ENCODE measurements at places on chromosomes 3 and 15.
A peak's percentile ranks its signal among the peaks of the same experiment; 100 is the strongest.

- no peak for DNase-seq
Observed at GRCh38 chr3:196198771-196199753, 12.1 kb downstream of the ZDHHC19 start.

- peak; percentile 69 for DNase-seq
Observed at GRCh38 chr15:76150971-76151598, 91.3 kb downstream of the TMEM266 start.

DNA sequence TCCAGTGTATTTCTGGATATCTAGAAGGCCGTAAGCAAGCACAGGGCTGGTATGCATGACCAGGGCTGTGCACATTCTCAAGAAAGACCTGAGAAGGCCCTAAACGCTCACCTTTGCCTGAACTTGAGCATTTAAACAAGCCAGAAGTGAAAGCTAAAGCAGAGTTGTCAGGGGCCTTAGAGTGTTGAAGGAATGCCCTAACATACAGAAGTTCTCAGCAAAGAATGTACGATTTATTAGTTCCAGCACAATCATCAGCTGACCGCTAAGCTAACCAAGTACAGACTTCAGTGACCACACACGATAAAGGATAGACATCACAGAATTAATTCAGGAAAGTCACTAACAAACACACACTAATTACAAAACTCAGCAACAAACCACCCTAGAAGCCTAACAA is 8.7 kb downstream of the HLTF start:
- no peak for DNase-seq

GRCh38 chr3:47193871-47194859 is 30.3 kb upstream of the SETD2 start:
- no peak for DNase-seq

DNA sequence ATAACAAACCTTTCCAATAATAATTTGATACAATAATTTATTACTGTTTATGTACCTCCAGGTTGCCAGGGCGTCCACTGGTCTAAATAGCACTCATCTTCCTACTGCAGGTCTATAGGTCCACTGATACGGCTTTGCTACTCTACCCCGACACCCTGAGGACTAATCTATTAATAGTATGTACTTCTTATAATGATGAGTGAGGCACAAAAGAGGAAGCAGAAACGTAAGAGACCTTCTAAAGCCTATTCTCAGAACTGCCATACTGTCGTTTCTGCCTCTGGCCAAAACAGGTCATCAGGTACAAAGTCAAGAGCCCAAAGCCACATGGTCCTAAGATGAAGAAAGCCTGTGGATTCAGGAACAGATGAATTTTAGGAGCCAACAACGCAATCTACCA is 163.2 kb upstream of the GRM7 start:
- DNase-seq, result no peak

DNA sequence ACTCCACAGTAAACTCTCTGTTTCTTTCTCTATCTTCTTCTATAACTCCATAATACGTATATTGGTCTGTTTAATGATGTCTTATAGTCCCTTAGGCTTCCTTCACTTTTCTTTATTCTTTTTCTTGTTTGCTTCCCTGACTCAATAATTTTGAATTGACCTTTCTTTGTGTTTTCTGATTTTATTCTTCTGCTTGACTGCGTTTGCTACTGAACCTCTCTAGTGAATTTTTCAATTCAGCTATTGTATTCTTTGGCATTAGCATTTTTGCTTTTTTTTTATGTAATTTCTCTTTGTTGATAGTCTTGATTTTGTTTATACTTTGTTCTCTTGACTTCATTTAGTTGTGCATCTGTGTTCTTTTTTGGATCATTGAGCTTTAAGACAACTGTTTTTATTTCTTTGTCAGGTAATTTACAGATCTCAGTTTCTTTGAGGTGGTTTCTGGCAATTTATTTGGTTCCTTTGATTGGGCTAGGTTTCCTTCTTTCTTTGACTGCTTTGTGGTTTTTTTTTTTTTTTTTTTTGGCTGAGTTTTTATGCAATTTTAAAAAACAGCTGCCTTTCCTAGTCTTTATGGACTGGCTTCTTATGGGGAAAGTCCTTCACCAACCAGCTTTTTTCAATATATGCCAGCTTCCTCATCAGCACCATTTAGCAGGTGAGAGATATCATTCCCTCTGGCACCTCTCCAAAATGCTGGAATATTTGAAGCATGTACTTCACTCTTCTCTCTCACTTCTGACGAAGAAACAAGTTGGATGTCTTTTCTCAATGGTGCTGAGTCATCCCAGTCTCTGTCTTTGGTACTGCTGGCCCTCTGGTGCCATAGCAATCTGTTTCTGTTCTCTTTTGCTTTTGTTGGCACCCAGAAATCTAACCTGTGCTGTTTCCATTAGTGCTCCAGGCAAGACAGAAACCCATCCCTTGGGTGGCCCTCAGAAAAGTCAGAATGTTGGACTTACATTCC is 17.6 kb downstream of the RSRC1 start:
- no peak for DNase-seq

- DNase-seq, result no peak
Observed at GRCh38 chr15:65638681-65639089, 16.9 kb downstream of the SLC24A1 start.

DNA sequence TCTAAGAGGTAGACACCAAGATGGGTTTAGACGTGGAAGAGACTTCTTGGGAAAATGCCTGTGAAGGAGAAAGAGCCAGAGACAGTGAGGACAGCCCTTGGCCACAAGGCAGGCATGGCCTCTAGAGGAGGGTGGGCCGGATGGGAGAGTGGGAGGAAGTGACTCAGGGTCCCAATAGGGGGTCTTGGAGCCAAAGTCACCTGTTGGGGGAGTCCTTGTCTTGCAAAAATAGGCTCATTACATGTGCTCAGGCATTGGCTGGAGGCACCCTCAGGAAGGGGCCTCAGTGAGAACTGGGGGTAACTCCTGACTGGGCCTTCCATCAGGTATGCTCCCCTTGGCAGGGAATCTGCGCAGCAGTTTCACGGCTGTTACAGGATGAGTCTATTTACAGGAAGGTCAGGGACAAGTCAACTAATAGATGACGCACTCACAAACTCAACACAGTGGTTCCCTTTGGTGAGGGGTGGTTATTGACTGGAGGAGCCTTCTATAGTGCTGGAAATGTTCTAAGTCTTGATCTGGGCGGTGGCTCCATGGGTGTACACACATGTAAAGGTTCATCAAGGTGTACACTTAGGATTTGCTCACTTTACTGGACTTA is 259.6 kb downstream of the XXYLT1 start:
- DNase-seq, result peak; percentile 35

DNA sequence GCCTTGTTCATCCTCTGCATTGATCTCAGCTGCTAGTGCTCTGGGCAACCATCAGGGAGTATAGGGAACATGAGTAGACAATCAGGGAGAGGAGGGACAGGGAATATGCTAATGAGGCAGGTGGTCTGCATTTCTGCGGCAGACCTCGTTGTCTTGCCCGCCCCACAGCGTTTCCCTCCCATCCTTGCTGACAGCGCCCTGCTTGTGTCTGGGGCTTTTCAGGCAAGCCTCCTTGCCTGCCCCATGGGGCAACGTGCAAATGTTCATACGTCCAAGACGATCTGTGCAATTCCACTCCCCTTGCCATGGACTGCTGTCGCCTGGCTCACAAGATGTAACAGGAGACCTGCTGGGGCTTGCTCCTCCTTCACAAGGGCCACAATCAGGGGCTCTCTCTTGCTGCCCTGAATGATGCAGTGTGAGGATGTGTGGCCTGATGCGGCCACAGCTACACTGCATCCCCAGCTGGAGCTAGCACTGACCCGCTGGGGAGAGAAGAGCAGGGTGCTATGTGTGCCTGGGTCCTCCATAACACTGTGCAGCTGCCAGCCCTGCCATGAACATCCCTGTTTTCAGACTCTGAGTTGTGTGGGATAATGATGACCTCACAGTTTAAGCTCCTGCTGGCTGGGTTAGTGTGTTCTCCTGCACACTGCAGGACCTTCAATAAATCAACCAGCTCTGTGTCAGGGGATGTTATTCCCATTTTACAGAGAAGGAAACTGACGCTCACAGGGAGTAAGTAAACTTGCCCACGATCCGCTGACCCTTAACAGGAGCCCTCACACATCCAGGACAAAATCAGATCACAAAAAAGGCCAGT is 211.3 kb downstream of the KLF13 start:
- DNase-seq, result no peak

DNA sequence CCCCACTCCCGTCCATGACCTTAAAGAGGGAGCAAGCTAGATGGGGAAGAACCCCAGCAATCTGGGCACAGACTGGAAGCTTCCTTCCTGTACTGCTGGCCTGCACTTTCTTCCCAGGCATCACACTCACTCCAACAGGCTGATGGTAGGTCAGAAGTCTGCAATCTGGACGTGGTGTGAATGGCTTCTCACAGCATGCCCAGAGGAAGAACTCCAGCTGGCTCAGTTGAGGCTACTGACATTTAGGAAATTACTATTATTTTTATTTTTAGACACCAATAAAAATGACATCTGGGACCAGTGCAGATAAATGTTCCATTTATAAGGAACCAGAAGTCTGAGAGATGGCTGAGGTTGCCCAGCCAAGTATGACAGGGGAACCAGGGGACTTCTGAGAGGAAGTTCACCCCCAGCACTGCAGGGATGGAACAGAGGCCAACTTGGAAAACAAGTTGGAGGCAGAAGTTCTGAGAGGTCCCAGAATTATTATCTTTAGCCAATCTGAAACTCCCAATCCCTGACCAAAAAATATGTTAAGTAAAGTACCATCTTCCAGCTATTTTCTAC is 163.8 kb upstream of the CTNNB1 start:
- no peak for DNase-seq

DNA sequence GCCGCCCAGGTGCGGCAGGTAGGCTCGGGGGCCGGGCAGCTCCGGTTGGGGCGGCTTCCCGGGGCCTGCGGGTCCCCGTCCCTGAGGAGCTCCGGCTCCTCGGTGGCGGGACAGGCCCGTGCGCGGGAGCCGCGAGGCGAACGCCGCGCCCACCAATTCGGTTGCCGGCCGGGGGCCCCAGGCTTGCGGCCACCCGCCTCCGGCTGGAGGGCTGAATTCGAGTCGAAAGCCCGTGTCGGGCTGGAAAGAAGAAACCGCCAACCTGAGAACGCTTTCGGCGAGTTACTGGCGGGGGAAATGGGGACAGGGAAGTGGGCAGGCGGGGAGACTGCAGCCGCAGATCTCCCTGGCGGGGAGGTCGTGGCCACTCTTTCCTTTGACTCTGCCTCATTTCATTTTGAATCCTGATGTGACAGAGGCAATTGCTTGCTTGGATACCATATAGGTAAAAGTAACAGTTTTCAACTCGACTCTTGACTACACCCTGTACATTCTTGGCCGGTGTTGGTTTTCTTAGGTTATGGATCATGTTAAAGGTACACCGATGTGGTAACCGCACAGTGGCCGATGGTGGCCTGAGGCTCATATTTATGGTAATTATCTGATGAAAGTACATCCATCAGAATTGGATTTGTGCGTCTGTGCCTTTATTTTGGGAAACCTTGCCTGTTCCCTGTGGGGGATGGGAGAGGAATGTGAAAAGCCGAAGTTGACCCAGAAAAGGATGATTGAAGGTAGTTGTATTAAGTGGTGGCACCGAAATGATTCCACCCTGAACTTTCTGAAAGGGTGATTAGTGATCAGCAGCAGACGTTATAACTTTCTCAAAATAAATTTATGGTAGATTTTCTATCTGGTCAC is 1.7 kb downstream of the B3GNT5 start:
- DNase-seq, result no peak

- DNase-seq, result no peak
Observed at GRCh38 chr3:147424581-147425387, 15.6 kb downstream of the ZIC1 start.

DNA sequence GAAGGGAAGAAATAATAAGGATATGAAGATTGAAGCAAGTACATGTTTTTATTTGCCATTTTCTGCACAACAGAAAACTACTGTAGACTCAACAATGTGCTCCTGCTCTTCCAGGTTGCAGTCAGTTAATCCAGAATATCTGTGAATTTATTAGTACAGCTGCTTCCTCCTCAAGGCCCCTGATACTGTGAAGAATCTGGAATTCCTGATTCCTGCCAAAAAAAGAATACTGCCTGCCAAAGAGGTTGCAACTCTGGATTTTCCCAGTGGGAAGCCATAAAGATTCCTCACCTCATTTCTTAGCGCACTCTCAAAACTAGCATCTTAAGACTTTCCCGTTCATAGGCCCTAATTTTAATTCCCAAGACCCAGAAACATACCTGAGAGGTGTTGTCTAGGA is 33.6 kb upstream of the LRRC3B start:
- no peak for DNase-seq

DNA sequence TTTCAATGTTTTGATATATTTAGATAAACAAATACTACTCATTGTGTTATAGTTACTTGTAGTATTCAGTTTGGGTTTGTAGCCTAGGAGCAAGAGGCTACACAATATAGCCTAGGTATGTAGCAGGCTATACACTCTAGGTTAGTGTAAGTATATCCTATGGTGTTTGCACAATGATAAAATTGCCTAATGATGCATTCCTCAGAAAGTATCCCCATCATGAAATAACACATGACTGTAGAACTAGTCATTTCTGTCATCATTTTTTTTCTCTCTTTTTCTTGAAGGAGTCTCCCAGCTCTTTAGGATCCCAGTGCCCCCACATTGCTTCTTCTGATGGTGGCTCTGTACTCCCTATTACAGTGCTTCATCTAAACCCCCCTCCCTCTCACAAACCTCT is 157.7 kb upstream of the CADPS start:
- DNase-seq, result no peak

DNA sequence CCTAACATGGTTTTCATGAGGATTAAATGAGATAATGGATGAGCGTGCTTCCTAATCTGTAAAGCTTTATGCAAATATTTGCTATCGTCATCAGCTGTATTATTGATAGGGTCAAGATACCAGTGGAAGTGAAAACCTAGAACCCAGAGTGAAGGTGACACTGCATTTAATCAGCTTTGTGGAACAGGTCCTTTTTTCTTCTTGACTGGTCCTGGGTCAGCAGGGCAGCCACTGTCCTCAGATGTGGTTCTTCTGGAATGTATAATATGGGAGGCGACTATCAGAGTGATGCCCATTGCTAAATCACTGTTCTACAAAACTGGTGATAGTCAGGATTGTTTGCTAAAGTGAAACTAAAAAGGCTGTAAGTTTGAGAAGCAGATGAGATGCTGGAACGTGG is 41.4 kb downstream of the SORD start:
- DNase-seq, result no peak

DNA sequence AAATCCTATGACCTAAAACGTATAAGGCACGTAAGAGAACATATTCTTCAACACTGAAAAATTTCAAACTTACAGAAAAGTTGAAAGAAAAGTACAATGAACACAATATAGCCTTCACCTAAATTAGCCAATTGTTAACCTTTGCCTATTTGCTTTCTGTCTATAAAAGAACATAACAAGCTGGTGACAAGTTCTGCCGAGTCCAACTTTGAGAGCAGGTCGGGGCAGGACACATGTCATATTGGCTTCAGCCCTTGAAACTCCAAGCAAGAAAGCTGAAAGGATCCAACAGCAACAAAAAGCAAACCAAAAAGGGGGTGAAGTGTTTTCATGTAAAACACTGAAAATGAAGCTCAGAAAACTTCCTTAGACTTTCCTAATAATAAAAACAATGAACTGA is 59.1 kb downstream of the TBC1D2B start:
- no peak for DNase-seq

- DNase-seq, result no peak
Observed at GRCh38 chr3:122392868-122393844, 9.2 kb downstream of the FAM162A start.
